ENCODE measurements at places on chromosomes 3 and 15.

DNA sequence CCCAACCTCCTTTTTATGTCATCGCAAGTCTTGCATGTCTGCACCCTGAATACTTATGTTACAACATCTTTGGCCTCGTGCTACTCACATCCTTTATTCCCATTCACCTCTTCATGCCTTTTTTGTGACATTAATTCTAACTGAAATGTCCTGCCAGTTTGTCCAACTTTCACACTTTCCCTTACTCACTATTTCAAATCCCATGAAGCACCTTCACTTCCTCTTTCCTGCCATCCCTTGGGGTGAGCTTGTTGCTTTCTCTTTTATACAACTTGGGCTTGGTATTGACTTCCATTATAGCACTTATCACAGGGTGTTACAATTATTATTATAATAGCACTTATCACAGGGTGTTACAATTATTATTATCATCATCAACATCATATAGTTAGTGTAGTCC, 496.3 kb downstream of the NLGN1 start:
- no peak for DNase-seq

- no peak for DNase-seq
These were observed 194.3 kb upstream of the MANF start for GRCh38 chr3:51190827-51191226.

DNA sequence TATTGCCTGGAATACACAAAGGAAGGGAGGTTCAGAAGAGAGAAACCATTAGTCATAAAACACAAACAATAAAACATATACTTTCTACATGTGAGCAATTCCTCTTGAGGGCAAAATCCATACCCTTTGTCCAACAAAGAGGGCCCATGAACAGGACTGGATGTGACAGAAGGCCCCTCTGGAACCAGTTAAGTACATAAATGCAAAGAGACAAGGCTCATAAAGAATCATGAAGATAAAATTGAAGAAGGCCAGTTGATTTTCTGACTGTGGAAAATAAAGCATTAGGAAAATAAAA, 58.3 kb upstream of the CPOX start:
- DNase-seq = no peak

DNA sequence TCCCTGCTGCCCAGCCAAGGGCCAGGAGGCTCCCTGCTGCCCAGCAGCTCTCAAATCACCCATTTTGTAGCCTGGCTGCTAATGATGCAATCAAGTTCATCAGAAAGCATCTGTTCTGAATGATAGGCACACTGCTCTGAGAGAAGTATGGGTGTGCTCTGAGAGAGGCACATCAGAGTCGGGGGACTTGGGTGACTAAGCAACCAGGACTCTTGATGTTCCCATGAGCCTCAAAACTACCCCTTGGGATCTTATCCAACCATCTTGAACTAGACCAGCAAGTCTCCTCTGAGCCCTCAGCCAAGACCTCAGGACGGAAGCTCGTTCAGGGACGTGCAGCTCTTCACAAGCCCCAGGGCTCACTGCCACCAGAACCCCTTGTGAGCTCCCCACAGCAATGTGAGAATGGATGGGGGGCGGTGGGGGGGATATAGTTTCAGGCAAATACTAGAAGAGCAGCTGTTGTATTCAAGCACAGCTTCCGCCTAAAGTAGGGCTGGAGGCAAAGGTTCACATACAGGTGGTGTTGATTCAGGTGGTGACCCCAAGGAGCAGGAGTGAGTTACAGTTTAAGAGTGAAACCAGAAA, 52.2 kb upstream of the HES1 start:
- DNase-seq = no peak

- no peak for DNase-seq
These were observed 163.6 kb upstream of the TBC1D5 start for GRCh38 chr3:17905996-17906395.

DNA sequence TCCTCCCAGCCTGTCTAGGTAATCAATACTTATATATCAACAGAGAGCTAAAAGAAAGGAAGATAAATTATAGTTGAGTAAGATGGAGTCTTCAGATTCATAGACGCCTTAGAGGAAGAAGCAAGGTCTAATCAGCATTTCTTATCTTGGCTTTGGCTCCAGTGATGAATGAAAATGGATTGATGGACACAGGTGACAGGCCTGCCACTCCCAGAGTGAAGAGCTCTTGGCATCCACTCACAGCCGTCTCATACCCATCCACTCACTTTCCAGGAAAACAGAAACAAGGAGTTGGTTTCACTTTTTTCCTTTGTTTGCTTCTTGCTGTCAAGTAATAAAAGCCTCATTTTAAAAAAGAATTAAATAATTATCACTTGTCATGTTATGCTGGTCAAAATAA, 168.2 kb downstream of the MFSD1 start:
- no peak for DNase-seq

- DNase-seq = no peak
These were observed 41.4 kb downstream of the ABTB1 start for GRCh38 chr3:127714125-127714571.

DNA sequence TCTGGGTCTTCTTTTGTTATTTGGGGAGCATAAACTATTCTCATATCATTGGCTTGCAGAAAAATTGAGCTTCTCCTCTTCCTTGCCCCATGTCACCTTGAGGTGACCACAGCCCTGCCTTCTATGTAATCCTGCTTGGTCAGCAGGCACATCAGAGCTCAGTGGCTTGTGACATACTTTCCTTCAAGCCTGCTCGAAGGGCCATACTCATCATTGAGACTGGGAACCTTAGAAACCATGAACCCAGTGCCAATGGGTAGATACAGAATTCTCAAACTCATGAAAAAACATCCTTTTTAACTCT, 3.7 kb upstream of the CCR2 start:
- no peak for DNase-seq

- DNase-seq = no peak
These were observed 384.5 kb upstream of the IL12A start for GRCh38 chr3:159604151-159604581.

GRCh38 chr15:43410572-43411214, 39.8 kb downstream of the TUBGCP4 start:
- no peak for DNase-seq

DNA sequence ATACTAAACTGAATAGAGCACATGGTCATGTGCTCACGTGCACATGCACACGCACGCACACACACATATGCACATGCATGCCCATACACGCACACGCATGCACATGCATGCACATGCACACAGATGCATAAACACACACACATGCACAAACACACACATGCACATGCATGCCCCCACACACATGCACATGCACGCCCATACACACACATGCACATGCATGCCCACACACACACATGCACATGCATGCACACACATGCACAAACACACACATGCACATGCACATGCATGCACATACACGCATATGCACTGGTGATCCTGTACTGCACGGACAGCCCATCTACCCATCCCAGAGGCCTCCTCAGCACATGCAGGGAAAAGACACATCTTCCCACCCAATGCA, 426.6 kb downstream of the OCA2 start:
- DNase-seq = no peak

DNA sequence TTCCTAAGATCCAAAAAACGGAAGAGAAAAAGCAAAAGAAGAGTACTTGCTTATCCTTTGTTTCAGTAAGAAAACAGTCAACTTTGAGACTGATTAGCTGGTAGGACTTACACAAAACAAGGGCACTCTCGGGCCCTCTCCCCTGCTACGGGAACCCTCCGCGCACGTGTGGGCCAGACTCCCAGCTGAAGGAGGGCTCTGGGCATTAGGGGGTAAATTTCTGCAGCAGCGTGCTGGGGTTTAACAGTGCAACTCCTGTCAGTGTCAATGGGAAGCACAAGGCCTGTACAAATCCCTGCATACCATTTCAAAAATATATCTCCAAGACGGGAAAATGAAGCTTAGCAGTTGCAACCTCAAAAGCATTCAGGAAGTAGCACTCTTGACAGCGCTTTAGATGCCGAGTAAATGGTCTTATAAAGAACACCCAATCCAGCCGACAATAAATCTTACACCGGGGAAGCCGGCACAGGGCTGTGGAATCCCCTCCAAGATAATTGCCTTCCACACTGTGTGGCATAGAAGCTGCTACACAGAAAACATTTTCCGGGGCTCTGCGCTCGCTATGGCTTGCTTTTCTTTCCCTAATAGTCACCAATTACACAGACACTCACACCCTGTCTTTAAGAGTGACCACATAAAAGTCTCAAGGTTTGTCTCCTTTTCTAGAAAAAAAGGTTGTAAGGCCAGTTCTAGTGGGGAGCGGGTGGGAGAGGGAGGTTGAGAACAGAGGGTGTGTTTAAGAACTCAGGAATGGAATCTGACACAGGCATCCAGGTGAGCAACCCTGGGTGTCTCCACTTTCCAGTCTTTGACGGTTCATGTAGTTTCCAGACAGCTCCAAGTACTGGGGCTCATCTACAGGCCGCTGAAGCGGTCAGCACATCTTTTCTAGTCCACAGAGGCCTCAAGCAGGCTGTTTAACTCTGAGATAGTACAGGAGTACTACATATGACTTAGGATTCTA, 512.7 kb downstream of the FOXP1 start:
- DNase-seq = no peak

GRCh38 chr15:25439369-25439836, 579 bp upstream of the UBE3A start:
- DNase-seq = no peak

DNA sequence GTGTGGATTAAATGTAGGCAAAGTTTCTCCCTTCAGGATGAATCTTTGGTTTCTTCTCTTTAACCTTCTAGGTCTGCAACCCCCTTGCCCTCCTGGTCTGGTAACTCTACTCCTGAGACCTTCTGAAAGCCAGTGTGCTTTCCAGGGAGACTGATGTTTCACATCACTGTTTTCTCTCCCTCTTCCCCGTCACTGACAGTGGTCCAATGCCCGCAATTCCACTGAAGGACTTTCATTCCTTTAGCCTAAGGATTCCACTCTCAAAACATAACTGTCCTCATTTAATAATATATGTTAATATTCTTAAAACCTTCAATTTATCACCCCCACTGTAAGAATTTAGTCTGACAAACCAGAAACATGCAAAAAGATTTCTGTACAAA, 101.5 kb upstream of the CPNE4 start:
- no peak for DNase-seq

DNA sequence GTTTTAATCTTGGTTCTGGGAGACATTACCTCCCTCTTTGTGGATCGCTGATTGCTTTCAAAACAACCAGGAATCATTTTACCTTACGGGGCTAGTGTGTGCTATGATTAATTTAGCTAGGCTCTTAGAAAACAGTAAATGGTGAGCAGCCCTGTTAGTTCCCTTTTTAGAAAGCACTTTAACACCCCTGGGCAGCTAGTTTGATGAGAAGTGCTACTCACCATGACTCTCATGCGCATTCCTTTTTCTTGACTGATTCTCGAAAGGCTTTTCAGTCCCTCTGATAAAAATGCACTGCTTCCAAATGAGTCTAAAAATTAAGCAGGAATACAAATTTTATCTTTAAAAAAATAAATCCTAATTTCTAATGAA, 75.3 kb upstream of the LEKR1 start:
- no peak for DNase-seq

GRCh38 chr15:74038707-74039655, 43.4 kb downstream of the GOLGA6A start:
- DNase-seq = no peak

DNA sequence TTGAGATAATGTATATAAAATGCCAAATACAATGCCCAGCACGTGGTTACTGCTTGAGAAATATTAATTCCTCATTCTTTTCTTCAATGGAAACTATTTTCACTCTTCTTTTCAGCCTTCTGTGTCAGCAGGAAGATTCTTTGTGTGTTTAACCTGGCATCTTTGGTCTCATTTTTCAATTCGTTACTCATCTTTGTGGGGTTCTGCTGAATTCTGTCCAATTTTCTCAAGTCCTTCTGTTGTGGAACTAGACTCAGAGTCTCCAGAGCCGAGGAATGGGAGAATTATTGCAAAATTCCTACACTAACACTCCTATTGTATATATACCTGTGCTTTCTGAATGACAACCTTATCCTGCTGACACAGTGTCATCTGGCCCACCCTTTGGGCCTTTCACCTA, 96.8 kb upstream of the RGMA start:
- DNase-seq = no peak
